ENCODE measurements at places on chromosomes 6 and 20.

GRCh38 chr6:102026649-102027048, 633.1 kb downstream of the GRIK2 start:
- peak; percentile 52 for DNase-seq

DNA sequence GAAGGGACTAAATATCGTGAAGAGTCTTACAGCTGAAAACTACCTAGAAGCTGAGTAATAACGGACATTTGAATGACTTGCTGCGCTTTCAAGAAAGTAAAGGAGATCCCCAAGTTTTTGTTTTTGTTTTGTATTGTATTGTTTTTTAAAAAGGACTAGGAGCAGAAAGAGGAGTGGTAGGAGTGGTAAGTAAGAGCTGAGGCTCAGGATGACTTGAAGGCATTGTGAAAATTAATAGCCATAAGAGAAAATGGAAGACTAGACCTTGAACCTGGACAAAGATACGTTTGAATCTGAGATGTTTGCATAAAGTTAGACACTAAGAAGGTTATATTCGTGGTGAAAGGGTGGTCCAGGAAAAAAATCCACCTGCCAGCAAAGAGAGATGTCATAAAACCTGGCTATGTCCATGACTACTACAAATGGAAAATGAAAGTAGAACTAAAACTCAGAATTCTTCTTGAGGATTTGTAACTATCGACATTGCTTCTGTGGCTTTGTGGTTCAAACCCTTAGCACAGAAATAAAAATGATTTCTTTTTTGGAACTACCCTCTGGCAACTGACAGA, 824.8 kb upstream of the FLRT3 start:
- no peak for DNase-seq

GRCh38 chr6:141437685-141438084, 695.0 kb upstream of the GJE1 start:
- no peak for DNase-seq

DNA sequence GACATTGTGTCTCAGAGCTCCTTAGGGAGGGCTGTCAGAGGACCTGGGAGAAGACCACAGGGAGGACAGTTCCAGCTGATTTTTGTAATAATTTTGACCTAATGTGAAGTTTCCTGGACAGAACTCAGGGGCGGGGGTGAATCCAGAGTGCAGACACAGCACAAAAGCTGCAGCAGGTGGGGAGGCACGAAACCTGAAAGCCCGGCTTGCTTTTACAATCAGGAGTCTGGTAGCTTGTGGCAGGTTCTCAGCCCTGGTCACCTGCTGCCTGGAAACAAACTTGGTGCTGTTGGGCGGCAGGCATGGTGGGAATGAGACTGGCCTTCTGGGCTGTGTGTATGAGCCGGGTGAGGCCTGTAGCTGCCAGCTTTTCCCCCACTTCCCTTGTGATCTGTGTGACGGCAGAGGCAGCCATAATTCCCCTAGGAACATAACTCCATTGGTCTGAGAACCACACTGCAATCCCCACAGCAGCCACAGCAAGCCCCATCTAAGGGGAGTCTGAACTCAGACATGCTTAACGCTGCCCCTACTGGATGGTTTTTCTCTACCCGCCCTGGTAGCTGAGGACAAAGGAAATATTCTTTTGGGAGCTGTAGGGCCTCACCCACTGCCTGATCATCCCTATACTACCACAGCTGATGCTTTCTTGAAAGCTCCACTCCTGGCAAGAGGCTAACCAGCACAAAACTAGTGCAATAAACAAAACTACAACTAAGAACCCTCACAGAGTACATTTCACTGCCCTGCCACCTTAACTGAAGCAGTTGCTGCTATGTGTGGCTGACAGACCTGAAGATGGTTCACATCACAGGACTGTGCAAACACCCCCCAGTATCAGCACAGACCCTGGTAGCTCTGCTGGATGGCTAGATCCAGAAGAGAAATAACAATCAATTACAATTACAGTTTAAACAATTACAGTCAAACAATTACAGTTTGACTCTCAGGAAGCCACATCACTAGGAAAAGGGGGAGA, 1055.1 kb upstream of the GJE1 start:
- DNase-seq = peak; percentile 73

- DNase-seq = peak; percentile 17
Observed at GRCh38 chr6:50610562-50610961, 102.8 kb upstream of the TFAP2D start.

- DNase-seq = no peak
Observed at GRCh38 chr6:38498805-38499445, 140.8 kb downstream of the BTBD9 start.

DNA sequence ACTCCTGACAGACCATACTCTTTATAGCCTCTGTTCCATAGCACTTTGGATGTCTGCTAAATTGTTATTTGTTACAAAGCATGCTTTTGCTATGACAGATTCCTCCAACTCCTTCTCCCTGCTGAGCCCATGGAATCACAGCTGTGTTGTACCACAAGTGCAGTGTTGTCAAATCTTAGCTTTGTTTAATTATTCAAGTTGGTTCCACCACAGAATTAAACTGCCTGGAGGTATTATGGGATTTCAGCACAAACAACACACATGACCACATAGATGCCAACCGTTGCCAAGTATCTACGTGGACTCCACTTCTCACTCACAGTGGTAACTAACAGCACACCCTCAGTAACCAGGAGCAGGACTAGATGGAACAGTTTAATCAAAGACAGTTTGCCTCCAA, 32.7 kb upstream of the MARCKS start:
- no peak for DNase-seq

- DNase-seq = peak; percentile 20
Observed at GRCh38 chr20:16352321-16352720, 220.9 kb downstream of the KIF16B start.

DNA sequence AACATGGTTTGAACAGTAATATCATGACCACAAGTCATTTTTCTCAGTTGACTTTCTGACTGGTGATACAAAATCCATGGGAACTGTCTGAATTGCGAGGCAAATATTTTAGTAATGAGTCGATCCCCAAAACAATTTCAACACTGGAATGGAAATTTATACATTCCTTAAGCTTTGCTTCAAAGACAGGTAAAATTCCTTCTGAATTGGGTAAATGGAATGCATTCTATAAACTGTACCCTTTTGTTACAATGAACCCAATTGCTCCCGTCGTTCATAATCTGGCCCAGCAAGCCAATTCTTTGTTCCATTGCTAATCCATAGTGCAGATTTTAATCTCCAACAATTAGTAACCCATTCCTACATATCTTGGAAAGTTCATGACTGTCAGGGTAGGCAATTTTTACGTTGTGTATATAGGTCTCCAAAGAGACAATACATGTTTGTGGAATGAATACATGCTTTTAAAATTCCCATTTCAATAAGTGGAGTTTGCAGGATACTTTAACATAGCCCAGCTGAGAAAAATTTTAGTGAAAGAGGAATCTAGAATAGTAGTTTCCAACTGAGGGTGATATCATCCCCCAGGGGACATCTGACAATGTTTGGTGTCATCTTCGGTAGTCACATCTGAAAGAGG, 32.7 kb downstream of the CYP24A1 start:
- DNase-seq = no peak

GRCh38 chr6:79307321-79308036, 73.0 kb upstream of the HMGN3 start:
- no peak for DNase-seq

DNA sequence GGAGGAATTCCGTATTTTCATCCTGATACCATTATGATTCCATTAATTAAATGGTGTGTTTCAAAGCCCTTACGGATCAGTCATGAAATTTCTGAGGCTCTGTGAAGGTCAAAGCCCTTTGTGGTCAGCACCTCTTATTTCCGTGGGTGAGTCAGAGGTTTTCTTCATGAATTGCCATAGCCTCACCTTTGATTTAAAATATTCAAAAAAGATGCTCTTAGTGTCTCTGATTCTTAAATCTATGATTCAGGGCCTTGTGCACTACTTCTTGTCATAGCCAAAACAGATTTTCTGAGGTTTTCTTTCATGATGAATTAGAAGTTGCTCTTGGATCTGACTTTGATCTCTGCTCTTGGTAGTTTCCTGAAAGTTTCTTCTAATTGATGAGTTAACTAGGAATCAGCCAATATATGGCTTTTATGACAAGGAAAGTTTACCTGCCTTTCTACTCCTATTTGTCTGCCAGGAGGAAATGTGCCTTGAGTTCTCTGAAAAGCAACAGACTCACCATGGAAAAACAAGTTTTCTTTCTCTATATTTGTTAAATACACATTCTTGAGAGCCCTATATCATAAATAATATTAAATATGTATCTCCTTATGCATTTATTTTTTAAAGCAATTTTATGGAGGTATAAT, 613.0 kb downstream of the UTRN start:
- no peak for DNase-seq

DNA sequence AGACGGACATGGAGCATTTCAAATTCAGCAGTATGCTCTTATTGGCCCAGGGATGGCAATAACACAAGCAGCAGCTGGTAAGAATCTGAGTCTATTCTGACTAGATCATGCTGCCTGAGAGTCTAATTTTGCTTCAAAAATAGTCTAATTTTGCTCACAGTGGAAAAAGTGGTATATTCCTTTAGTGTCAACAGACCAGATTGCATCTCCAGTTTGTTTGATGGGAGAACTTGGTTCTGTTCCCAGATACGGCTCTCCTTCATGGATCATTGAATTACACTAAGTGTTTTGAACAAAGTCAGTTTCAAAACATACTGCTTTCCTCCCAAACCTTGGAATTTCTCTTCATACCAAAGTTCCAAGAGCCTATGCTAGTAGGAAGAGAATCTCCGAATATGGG, 586.1 kb downstream of the RNF144B start:
- no peak for DNase-seq

GRCh38 chr20:36607586-36608387, 2.2 kb downstream of the RAB5IF start:
- DNase-seq = no peak

GRCh38 chr20:14291502-14291901, 45.9 kb downstream of the FLRT3 start:
- no peak for DNase-seq

- no peak for DNase-seq
Observed at GRCh38 chr6:161013695-161014094, 22.1 kb downstream of the MAP3K4 start.

- DNase-seq = no peak
Observed at GRCh38 chr6:170210026-170210390, 80.9 kb downstream of the DLL1 start.

DNA sequence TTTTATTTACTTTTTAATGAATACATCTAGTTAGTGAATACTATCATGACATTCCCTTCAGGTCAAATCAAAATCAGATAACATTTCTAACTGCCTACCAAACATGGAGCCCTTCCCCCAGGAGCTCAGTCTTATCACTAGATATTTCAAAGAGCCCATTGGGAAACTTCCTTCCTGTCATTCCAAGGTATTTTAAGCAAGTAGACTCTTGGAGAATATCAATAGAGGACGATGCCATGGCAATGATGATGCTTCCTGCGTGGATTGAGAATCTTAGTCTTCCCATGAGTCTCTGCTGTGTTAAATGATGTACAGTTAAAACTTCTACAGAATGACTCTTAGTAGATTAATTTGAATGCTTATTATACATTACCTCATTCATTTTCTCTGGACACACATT, 384.9 kb downstream of the CENPW start:
- no peak for DNase-seq

DNA sequence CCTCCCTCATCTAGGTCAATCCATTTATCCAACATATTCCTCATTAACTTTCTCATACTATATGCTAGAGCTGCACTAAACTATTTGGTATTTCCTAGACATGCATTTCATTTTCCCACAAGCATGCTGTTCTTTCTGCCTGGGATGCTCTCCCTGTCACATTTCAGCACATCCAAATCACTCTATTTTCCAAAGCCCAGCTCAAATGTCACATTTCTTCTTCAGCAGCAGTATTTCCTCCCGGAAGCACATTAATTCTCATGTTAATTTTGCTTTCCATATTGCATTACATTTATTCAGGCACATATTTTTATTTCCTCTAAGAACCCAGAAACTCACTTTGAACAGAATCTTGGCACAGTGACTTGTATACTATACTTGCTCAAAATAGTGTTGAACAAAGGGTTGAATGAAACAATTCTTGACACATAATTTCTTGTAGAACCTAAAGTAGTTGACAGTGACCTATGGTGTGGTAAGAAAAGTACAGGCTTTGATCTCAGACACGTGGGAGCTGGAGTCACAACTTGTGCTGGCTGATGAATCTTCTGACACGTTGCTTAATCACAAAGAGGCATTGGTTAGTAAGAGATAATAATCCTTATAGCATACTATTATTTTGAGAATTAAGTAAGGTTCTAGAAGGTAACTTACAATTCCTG, 30.8 kb upstream of the CD2AP start:
- no peak for DNase-seq

DNA sequence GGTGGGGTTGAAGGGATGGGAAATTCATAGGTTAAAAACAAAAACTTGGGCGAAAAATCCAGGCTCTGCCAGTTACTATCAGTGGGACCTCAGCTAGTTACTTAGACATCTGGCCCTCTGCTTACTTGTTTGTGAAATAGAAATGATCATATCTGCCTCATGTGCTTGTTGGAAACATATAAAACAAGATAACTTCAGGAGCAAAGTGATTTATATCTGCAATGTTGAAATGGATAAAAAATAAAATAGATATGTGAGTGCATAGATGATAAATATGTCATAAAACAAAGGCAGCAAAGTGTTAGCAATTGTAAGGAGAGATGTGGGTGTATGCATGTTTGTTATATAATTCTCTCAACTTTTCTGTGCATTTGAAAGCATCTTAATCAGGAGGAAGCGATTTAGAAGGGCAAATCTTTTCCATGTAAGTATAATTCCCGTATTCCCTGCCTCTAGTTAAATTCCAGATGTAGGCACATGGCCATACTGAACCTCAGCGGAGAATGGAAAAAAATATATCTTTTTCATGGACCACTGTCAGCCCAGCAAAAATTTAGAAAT, 579.0 kb upstream of the FLRT3 start:
- DNase-seq = no peak

DNA sequence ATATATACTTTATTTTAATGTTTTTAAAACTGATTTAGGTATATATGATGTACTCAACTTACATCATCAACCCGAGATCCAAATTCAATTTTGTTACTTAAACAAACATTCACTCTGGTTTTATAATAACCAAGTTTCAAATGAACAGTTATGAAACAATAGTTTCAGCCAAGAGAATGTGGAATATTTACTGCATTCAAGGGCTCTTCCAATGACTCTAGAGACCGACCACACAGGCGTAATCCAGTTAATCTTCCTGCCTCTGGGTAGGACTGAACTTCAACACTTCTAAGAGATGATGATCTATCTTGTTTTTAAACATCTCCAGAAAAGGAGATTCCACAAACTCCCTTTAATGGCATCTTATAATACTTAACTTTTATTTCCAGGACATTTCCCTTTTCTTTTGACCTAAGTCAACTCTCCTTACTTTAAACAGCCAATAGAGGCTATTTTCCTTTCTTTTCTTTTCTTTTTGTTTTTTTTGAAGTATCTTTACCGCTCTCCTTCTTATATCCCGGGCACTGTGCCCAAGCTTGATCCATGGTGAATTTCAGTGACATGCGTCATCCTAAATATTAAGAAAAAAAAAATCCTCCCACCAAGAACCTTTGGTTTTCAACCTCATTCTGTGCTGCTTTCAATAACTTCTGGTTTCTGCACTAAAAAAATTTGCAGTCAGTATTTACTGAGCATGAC, 110.1 kb downstream of the KIF13A start:
- DNase-seq = peak; percentile 19

- DNase-seq = no peak
Observed at GRCh38 chr20:6976106-6976900, 208.8 kb downstream of the BMP2 start.

- no peak for DNase-seq
Observed at GRCh38 chr6:32761548-32761947, 1.8 kb downstream of the HLA-DQB2 start.

GRCh38 chr6:34657307-34657978, 39.1 kb downstream of the ILRUN start:
- DNase-seq = no peak

All from NCI-H82 (cell line).